ENCODE measurements at places on chromosomes 2 and 18. TPM values are rescaled to one million over a fixed set of nuclear protein-coding genes. Genes with fewer than 3 reads are reported as not detected.
A peak's percentile ranks its signal among the peaks of the same experiment; 100 is the strongest.

- DNase-seq = no peak
Observed at GRCh38 chr2:128064353-128064752, 26.6 kb upstream of the UGGT1 start.

Gene ITGB1BP1
- total RNA-seq = 63.3 TPM

GRCh38 chr2:136029149-136029548 lies 43.7 kb upstream of the DARS1 start:
- DNase-seq = no peak

GRCh38 chr2:165582409-165582808 lies 112.9 kb downstream of the CSRNP3 start:
- DNase-seq = no peak

GRCh38 chr18:4640349-4641012 lies 185.4 kb upstream of the DLGAP1 start:
- no peak for DNase-seq

GRCh38 chr2:62145478-62146100 lies 50.3 kb upstream of the B3GNT2 start:
- DNase-seq = no peak

Gene RNU2-63P
- not detected for total RNA-seq

Gene HMSD
- total RNA-seq = 0.29 TPM

- no peak for DNase-seq
Observed at GRCh38 chr18:48622911-48623431, 84.1 kb downstream of the CTIF start.

Gene ESPNL
- 0.15 TPM for total RNA-seq

Gene HOXD12
- not detected for total RNA-seq

Gene TWIST2
- 178 TPM for total RNA-seq

DNA sequence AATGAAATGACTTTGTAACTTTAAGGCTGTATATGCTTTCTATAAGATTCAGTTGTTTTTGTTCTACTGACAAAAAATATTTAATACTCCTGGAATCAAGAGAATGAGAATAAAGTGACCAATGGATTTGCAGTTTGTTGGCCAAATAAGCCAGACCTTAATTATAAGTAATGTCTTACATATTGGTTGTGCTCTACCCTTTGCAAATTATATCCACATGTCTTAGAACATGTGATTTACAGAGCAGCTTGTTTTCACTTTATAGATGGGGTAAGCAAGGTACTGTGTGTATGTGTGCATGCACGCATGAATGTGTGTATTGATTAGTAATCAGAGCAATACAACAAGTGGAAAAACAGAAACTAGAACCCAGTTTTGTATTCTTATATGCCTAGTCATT lies 59.1 kb downstream of the RMDN2 start:
- no peak for DNase-seq

GRCh38 chr2:5020116-5020875 lies 671.9 kb upstream of the SOX11 start:
- DNase-seq = no peak

DNA sequence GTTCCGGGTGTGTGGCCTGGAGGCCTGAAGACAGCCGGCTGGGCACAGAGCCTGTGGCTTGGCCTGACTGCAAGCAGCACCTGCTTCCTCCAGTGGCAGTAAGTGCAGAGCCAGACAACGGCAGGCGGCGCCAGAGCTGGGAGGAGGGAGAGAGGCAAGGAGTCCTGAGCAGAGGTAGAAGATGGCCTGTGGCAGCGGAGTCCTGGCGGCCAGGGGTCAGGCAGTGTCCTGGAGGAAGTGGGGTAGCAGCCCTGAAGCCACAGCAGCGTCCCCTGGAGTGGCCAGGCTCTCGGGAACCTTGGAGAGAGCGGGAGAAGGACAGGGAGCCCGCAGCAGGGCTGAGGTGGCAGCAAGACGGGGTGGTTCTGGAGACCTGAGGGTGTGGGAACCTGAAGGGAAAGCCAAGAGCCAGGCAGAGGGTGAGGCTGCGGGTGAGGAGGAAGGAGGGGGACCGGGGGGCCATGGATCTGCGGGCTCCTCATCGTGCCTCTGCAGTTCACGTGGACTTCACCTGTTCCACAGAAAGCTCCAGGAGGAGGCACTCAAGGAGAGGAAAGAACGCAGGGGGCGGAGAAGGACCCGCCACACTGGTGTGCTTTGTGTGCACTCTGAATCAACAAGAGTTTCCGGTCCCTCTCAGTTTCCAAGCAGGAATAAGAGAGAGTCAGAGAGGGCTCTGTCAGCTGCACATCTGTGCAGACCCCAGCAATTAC lies 85.9 kb downstream of the USP40 start:
- DNase-seq = peak; percentile 73

DNA sequence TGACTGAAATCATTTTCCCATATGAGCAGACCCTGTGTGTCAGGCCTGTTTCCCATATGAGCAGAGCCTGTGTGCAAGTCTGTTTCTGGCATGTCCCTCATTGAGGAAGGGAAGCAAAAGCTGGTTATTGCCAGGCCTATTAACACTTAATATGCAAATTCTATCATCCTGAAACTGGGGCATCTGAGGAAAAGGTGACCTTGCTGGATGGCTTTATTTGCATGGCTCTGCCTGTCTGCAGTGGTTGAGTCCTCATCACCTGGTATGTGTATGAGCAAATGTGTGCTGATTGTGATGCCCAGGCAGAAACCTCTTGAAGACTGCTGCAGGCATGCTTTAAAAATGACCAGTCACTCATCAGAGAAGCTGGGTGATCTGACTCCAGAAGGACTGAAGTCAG lies 31.2 kb downstream of the EIF4E2 start:
- no peak for DNase-seq

DNA sequence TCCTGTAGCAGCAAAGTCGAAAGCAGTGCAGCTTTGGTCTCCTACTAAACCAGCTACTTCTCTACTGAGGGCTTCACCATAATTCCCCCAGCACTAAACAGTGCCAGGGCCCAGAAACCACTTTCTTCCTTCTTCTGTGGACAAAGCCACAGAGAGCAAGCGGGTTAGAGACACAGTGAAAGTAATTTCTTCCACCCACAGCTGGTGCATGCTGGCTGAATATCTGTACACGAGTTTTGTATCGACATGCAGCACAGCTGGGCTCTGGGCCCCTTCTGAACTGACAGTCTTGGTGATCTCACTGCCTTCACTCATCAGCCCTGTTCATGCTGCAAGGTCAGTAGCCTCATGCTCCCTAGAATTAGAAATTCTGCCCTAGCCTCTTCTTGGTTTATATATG lies 74.0 kb upstream of the SULT1C3 start:
- no peak for DNase-seq

DNA sequence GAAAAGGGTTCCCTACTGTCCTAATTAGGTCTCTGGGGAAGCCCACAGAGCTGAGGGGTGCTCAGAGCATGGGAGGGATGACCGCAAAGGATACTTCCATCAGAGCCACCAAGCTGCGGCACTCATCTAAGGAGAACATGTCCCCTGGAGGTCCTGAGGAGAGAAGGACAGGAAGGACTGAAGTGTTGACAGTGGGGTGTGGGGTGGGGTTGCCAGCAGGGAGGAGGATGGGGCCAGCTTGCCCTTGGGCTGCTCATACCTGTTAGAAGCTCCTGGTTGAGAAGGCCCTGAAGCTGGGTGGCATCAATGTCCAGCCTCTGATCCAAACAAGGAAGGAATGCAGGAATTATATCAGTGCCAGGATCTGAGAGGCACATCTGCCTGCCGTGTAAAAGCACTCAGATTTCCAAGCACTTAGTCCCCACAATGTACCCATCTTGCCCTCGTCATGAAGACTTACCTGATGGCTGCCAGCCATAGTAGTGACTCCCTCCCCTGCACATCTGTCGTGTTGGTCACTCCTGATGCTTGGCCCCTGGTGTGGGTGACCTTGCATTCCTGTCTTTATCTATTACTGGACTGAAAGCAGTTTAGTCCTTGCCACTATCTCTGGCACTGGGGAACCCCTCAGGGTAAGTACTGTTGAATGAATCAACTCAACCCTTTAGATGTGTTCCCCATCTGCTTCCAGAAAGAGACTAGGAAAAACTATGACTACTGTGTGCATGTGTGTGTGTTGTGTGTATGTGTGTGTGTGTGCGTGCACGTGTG lies 68.9 kb downstream of the CAPN13 start:
- no peak for DNase-seq

DNA sequence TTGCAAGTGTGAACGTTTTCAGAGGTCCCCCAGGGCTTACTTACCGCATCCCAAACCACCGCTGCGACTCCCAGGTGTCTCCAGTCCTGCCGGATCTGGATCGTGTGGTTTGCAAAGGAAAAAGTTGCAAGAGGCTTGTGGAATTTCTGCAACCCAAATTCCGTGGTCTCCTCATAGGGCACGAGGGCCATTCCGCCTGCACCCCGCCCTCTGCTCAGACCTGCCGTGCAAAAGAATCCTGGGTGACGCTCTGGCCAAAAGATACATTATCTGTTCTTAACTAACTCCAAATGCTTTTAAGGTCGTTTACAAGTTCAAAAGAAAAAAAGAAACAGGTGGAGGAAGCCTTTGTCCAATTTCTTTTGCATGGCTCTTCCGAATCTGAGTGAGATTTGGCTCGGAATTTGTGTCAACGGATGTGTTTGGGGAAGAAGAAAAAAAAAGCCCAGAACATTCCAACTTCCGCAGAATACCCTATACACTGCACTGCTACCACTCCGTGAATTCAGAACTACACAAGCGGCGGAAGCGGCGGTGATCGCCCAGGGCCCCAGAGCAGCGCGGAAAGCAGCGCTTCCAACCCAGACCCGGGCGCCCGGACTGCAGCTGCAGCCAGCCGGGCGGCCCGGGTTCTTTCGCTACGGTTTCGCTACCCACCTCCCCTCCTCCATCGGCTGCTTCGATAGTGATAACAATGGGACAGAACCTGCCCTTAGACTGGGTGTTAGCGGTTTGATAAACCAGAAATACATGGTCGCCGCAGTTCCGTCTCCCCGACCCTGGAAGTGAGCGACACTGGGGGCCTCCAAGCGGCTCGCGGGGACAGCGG lies 795 bp downstream of the METTL21A start:
- no peak for DNase-seq

DNA sequence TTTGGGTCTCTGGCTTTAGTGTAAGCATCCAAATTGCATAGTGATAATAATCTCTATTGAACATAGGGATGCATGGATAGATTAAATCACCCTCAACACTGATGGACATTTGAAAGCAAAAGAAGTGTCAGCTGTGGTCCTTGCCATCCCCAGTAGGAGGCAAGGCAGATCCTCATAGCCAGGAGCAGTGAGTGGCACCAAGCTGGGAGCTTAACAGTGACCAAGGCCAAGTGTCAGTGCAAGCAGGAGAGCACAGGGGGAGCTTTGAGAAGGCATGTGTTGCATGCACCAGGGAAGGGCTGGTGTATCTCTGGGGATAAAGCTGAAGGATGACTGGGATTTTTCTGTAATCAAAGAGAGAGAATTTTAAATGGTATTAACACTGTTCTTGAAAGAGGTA lies 14.7 kb downstream of the SLC14A1 start:
- no peak for DNase-seq

DNA sequence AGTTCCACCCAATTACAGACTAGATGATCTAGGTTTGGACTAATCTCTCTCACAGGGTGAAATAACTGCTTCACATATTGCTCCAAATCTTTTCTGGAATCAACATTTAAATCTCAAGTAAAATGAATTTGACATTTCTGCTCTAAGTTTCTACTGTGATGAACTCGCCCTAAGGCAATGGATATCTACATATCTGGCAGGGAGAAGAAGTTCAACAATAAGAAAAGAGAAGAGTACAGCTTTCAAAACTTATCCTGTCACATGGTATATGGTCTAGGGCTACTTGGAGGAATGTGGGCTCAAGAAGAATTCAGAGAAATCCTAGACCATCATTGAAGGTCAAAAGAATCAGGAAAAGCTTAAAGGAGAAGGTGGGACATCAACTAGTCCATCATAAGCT lies 440.2 kb downstream of the MBD2 start:
- no peak for DNase-seq

GRCh38 chr2:216375286-216375685 lies 3.0 kb upstream of the MARCHF4 start:
- no peak for DNase-seq

GRCh38 chr18:524466-524865 lies 24.0 kb upstream of the COLEC12 start:
- DNase-seq = no peak

DNA sequence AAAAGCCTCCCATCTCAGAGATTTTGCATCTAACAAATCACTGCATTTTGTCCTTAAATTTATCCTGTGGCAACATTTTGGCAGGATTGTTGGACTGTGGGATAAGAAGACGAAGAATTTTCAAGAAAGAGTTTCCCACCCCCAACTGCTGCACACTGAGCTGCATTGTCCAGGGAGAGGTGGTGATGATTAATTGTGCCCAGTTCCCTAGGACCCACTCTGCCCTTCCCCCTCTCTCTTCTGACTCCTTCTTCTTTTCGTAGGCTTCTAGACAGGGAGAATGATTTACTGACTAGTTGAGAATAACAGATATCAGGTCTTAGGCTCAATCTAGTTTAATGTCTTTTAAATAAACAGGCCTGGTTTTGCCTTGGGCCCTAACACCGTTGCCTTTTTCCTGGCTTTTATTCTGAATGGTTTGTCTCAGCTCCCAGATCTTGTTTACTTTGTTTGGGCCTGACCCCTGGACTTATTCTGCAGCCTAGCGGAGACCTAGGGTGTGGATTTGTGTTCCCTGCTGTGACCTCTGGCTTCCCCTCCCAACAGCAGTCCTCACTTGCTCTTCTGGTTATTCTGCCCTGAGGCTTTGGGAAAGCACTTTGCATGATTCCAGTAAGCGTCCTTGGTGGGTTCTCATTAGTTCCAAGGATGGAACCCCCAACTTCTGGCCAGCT lies 233.3 kb downstream of the INSIG2 start:
- DNase-seq = no peak

DNA sequence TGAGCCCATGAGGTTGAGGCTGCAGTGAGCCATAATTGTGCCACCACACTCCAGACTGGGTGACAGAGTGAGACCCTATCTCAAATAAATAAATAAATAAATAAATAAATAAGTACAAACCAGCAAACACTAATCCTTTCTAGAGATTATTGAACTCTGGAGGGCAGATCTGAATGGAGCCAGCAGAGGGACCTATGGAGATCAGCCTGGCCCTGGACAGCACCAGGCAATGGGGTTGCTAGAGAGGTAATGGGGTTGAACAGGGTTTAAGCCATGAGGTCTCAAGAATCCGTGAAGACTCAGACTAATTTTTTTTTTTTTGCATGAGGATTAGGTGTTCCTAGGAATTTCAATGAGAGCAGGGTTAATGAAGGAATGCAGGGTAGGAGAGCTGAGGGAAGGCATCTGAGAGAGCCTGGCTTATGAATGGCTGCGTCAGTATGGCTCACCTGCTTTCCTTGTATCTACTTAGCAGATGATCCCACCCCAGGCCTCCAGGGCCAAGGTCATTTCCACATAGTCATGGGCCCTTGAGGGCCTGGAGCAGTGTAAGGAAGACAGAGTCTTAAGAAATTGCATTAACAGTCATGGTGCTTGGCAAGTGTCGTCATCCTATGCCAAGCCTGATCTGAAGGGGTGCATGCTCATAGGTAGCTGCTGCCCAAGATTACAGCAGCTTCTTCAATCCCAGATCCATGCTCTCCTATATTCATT lies 34.6 kb upstream of the IL37 start:
- no peak for DNase-seq

GRCh38 chr2:101161658-101162057 lies 10.5 kb upstream of the TBC1D8 start:
- DNase-seq = no peak
